ENCODE measurements at places on chromosomes 4 and X. TPM values are rescaled to one million over a fixed set of nuclear protein-coding genes. Genes with fewer than 3 reads are reported as not detected.
A peak's percentile ranks its signal among the peaks of the same experiment; 100 is the strongest.

DNA sequence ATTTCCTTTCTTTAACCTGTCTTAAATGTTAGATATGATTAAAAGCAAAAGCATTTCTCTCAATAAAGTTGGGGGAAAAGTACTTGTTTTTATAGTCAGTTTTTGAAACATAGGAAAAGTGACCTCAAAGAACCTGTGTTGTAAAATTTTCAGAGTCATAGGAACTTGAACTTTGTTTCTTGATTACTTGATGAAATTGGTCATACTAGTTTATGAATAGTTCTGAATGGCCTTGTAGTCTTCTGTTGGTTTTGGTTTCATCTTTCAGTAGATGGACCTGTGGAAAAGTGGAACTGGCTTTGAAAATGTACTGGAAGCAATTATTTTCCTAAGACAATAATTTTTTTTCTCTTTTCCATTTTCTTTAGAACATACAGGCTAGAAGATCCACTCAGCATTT is 222.2 kb upstream of the NUDT6 start:
- DNase-seq = no peak

DNA sequence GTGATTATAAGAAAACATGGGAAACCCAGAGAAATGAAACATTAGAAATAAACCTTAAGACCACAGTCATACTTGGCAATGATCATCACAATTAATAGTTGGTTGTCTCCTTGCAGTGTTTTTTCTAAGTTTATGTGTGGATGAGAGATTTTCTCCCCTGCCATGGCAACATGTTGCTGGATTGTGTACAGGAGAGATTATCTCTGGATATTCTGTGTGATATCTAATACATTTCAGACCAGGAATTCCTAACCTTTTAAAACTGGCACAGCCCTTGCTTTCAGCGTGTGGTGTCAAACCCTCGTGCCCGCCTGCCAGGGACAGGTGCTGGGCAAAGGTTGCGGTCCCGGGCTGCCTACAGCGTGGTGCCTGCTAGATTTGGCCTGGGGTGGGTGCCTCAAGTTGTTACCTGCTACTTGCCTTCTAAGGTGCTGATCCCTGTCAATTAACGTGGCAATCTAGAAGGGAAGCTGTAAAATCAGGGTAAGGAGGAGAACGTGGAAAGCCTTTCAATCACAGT is 100.5 kb downstream of the TMEM131L start:
- DNase-seq = peak; percentile 43

DNA sequence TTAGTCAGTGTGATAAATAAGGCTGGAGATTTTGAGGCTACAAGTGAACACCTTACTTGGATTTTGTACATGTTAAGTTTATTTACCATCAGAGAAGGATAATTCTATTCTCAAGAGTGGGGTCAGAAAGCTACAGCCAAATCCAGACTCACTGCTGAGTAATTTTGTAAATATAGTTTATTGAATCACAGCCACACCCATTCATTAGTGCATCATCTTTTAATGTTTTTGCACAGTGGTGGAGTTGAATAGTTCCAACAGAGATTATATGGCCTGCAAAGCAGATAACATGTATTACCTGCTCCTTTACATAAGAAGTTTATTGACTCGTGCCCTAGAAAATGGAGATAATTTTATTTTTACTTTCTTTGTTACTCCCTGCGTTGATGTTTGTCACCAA is 60.4 kb downstream of the PCDH18 start:
- DNase-seq = no peak

- no peak for DNase-seq
Measured at GRCh38 chr4:21986307-21986706, 37.7 kb upstream of the KCNIP4 start.

GRCh38 chrX:49308604-49309269 is 5.3 kb downstream of the GAGE10 start:
- DNase-seq = no peak

The FAT4 gene
- total RNA-seq = 1.5 TPM

GRCh38 chrX:12076046-12076445 is 62.2 kb upstream of the FRMPD4 start:
- DNase-seq = no peak

DNA sequence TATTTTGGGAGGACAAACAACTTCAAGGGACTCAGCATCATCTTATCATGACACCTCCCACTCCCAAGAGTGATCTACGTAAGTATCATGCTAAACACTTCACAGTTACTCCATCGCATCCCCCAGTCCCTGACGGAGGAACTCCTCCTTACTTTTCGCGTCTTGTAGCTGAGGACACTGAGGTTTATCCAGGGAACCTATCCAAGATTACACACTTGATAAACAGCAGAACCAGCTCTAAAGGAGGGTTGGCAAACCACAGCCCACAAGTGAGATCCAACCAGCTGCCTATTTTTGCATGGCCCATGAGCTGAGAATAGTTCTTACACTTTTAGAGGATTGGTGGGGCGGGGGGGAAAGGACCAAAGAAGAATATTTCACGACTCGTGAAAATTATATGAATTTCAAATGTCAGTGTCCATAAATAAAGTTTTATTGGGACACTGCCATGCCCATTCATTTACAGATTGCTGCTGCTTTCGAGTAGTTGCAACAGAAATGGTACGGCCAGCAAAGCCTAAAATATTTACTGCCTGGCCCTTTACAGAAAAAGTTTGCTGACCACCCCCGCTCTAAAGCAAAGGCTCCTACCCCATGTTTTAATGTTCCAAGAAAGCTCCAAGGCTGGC is 47.8 kb downstream of the SEPSECS start:
- DNase-seq = no peak

DNA sequence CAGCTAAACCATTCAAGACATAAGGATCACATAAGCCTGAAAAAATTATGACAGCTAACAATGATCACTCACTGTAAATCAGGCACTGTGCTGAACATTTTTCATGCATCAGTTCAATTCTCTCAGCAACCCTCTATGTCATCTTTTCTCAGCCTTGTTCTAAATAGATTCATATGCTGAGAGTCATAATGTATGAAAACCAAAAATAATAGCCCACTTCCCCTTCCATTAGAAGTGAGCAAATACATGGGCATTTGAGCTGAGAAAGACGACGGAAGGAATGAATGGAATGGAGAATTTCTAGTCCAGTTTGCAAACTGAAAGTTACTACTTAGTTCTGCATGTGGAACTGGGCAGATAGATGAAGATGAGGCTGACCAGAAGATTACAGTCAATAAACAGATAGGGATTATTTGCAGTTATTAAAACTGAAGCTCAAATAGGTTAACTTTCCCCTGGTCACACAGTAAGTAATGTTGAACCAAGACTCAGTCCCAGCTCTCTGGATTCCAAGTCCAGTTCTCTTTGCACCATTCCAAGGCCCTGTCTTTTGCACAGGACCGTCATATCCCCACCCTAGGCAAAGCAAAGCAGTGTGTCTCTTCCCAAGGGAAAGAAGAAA is 1.6 kb upstream of the SH3RF1 start:
- DNase-seq = no peak

DNA sequence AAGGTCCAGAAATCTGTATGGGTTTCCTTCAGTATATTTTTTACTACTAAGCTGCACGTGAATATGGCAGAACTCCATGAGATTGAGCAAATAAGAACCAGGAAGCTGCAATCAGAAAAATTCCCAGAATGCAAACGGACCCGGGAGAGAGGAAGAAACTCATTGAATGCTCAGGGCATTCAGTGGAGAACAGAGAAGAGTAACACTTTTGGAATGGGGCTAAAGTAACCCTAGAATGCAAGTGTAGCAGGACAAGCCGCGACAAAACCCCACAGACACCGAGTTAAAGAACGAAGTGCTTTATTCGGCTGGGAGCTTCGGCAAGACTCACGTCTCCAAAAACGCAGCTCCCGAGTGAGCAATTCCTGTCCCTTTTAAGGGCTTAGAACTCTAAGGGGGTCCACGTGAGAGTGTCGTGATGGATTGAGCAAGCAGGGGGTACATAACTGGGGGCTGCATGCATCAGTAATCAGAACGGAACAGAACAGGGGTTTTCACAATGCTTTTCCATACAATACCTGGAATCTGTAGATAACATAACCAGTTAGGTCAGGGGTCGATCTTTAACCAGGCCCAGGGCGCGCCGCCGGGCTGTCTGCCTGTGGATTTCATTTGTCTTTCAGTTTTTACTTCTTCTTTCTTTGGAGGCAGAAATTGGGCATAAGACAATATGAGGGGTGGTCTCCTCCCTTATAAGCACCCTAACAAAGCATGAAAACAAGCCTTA is 56.4 kb downstream of the RAB28 start:
- DNase-seq = no peak

- no peak for DNase-seq
Measured at GRCh38 chrX:22603060-22603459, 330.3 kb downstream of the CBLL2 start.

DNA sequence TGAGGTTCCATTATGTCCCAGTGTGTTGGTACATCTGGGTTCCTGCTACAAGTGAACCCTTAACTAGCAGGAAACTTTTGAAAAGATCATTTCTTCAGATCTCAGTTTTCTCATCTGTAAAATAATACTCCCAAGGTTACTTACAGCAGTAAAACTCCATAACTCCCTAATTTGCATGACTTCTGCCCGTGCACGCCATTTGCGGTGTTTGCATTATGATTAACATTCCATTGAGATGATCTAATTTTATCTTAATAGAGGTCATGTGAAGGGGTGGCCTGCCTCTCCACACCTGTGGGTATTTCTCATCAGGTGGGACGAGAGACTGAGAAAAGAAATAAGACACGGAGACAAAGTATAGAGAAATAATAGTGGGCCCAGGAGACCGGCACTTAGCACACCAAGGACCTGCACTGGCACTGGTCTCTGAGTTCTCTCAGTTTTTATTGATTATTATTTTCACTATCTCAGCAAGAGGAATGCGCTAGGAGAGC is 219.8 kb downstream of the TLL1 start:
- no peak for DNase-seq
